ENCODE measurements at places on chromosomes 2 and 18.
A peak's percentile ranks its signal among the peaks of the same experiment; 100 is the strongest.

GRCh38 chr2:107745100-107745499 is 81.6 kb upstream of the RGPD4 start:
- no peak for DNase-seq

GRCh38 chr18:9691235-9691634 is 16.9 kb upstream of the RAB31 start:
- no peak for DNase-seq

- DNase-seq: no peak
Observed at GRCh38 chr18:78927156-78927555, 52.5 kb upstream of the SALL3 start.

DNA sequence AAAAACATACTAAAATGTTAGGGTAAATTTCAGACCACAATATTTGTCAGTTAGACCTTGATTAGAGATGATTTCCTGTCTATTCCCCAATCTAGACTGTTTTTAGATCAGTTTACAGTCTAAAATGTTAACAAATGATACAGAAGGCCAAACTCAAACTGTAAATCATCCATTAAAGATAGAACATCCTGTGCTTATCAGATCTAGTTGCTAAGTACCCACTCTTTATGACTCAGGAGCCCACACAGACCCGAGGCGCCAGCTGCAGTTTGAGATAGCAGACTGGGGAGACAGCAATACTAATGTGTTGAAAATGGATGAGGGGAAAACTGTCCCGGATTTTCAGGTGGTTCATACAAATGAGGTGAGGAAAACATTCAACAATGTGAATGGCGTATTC is 113.3 kb downstream of the SCG2 start:
- DNase-seq: no peak

GRCh38 chr2:147088871-147089270 is 756.0 kb upstream of the ACVR2A start:
- no peak for DNase-seq

GRCh38 chr2:212712466-212712865 is 173.9 kb upstream of the ERBB4 start:
- DNase-seq: no peak

- no peak for DNase-seq
Observed at GRCh38 chr2:172294983-172295382, 132.4 kb upstream of the ITGA6 start.

DNA sequence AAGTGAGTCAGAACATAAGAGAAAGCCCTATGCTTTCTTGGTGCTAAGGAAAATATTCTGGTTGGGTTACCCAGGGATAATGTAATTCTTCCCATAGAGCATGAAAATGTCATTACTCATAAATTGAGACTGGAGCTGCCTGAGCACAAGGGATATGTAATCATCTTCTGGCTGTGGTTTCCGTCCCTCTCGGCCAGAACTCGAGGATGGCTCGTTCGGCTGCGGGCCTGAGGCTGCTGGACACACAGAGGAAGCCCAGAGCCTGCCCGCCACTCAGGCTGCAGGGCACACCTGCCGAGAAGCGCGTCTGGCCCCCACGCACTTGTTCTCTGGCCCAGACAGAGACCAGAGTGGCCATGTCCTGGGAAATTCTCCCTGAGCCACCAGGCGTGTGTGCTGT is 104.9 kb downstream of the ASAP2 start:
- DNase-seq: peak; percentile 32
